ENCODE measurements at places on chromosomes 1 and 21. TPM values are rescaled to one million over a fixed set of nuclear protein-coding genes. Genes with fewer than 3 reads are reported as not detected.

GRCh38 chr21:28380241-28380640 is 612.4 kb downstream of the LTN1 start:
- no peak for DNase-seq
- no peaks in the 10 kb centered on the region for H3K27me3 ChIP-seq
- no peak overlapping the region for H3K27ac ChIP-seq

- H3K27me3 ChIP-seq = peaks cover 7% of the 10 kb centered on the region
- peaks cover 4% of the 10 kb centered on the region for H3K36me3 ChIP-seq
- H3K4me3 ChIP-seq = peak overlapping the region; percentile 80
- no peak for DNase-seq
- H3K4me1 ChIP-seq = peaks cover 10% of the 10 kb centered on the region
Observed at GRCh38 chr1:16979475-16980327, 719 bp downstream of the MFAP2 start.

The SERPINC1 gene
- total RNA-seq = not detected

DNA sequence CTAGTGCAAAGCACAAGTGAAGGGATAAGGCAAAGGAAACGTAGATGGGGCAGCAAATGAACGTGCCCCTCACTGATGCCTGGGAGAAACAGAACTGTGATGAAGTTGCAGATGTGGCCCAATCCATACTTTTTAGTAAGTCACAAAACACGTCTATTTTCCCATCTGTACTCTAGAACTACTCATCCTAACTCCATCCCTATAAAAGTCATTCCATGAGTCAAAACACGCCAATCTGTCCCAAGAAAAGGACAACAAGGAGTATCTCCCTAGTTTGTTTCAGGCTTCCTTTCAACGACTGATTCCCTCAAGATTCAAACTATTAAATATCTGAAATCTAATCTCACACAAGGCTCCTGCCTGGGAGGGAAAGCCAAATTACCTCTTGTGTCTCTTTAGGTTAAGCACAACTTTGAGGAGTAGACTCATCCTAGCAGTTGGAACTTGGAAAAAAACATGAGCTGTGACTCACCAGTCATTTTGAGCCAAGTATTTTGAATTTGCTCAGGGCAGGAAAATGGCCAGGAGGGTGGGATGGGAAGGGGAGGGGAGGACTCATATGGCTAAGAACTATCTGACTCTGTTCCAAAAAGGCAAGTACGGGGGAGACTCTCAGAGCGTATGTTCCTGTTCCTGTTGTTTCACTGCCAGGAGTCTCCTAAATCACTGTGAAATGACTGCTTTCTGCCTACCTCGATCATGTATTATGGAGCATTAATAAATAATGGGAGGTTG is 214.5 kb upstream of the CAMK1G start:
- no peaks in the 10 kb centered on the region for H3K36me3 ChIP-seq
- no peak for DNase-seq
- no peaks in the 10 kb centered on the region for H3K27me3 ChIP-seq
- H3K27ac ChIP-seq = no peak overlapping the region
- no peak overlapping the region for H3K4me3 ChIP-seq

DNA sequence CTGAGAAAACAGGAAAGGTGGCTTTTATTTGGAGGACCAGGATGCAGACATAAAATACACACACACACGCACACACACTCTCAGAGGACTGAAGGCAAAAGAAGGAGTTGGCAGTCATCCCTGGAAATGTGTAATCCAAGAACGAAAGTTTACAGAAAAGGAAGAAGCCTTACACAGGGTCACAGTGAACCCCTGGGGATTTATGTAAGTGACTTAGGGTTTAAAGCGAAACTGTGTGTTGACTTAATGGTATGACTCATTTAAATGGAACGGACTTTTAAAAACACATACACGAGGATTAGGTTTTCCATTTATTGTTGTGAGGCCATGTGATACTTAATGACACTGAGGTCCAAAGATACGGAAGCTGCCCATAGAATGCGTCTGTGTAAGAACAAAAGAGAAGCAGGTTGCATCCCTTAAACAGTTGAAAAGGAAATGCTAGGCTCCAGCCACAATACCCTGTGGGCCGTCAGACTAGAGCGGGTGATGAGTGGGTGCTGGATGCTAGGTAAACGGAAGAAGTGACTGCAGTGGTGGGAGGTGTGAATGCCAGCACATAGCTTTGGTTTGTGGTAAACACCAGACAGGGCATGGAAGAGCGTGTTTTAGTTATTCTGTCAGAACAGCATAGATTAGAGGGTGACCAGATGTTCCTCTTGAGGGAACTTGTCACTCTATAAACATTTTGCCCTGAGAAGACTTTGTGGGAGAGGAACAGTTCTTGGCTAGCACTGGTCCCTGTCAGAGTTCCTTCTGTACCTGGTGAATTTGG is 21.6 kb upstream of the BCL10 start:
- DNase-seq = no peak
- no peaks in the 10 kb centered on the region for H3K27me3 ChIP-seq
- H3K4me1 ChIP-seq = peaks cover 2% of the 10 kb centered on the region
- no peak overlapping the region for H3K27ac ChIP-seq

DNA sequence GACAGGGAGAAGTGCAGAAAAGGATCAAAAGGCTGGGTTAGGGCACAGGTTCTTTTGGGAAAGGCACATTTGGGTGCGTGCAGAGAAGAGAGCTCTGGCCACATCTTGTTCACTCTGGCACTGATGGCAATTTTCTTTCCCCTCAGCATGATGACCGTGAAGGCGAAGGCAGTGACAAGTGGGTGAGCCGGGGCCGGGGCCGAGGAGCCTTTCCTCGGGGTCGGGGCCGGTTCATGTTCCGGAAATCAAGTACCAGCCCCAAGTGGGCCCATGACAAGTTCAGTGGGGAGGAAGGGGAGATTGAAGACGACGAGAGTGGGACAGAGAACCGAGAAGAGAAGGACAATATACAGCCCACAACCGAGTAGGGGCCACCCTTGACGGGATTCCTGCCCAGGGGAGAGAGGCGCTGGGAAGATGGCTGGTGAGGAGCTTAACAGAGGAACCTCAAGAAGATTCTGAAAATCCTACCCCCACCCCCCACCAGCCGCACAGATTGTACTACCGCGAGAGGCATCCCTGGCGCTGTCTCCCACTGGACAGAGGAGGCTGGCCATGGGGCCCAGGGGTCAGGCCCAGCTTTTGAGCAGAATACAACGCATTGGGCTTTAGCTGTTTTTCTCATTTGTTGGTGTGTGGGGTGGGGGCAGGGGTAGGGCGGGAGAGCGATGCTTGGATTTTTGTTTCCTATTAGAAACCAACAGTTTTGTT is 2.4 kb upstream of the SH3D21 start:
- no peak for DNase-seq
- H3K36me3 ChIP-seq = peaks cover 20% of the 10 kb centered on the region
- peaks cover 3% of the 10 kb centered on the region for H3K27me3 ChIP-seq
- no peak overlapping the region for H3K4me3 ChIP-seq
- peaks cover 5% of the 10 kb centered on the region for H3K4me1 ChIP-seq

DNA sequence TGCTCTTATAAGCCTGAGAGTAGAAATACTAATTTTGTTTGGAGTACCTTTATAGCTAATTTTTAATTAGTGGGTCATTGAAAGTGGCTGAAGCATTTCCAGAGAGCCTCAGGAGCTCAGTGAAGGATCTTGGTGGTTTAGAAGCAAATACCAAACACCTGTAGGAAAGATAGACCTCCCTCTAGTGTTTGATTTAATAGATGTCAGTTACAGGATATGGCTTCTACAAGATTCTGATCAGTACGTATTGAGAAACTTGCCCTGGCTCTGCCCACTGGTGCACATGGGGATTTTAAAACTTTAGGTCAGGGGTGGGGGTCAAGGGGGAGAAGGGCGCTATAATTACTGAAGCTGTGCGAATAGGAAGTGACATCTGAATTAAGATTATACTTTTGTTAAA is 122.2 kb downstream of the POU2F1 start:
- H3K4me3 ChIP-seq = no peak overlapping the region
- H3K4me1 ChIP-seq = no peaks in the 10 kb centered on the region
- no peaks in the 10 kb centered on the region for H3K27me3 ChIP-seq

GRCh38 chr1:9441451-9442133 is 97.7 kb upstream of the SLC25A33 start:
- H3K27ac ChIP-seq = no peak overlapping the region
- H3K4me1 ChIP-seq = peaks cover 41% of the 10 kb centered on the region
- peaks cover 3% of the 10 kb centered on the region for H3K27me3 ChIP-seq
- no peak for DNase-seq
- H3K4me3 ChIP-seq = no peak overlapping the region

GRCh38 chr1:223248001-223248769 is 105.1 kb upstream of the TLR5 start:
- DNase-seq = no peak
- H3K4me3 ChIP-seq = no peak overlapping the region
- peaks cover 23% of the 10 kb centered on the region for H3K4me1 ChIP-seq
- peak overlapping the region; percentile 65 for H3K27ac ChIP-seq

DNA sequence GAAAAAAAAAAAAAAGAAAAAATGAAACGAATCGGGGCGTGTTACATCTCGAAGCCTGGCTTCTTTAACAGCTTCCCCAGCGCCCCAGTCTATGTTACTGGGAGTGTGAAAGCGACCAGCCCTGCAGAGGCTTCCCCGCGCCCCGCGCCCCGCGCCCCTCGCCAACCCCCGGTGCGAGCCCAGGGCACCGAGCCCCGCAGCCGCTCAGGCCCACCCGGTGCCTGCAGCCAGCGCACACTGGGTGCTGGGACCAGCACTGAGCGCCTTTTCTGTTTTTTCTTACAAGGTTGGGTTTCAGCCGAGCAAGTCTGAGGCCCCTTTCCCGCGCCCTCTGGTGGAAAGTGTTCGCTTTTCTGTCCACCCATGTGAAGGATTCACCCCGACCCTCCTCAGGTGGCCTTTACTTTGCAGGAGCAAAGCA is 42.1 kb upstream of the ZNF496 start:
- no peaks in the 10 kb centered on the region for H3K36me3 ChIP-seq
- H3K4me3 ChIP-seq = no peak overlapping the region
- H3K27ac ChIP-seq = no peak overlapping the region
- peaks cover 31% of the 10 kb centered on the region for H3K27me3 ChIP-seq
- DNase-seq = peak; percentile 47
- H3K4me1 ChIP-seq = peaks cover 3% of the 10 kb centered on the region

- peaks cover 13% of the 10 kb centered on the region for H3K4me1 ChIP-seq
- H3K27me3 ChIP-seq = no peaks in the 10 kb centered on the region
Observed at GRCh38 chr1:84382127-84382526, 16.2 kb upstream of the DNASE2B start.

DNA sequence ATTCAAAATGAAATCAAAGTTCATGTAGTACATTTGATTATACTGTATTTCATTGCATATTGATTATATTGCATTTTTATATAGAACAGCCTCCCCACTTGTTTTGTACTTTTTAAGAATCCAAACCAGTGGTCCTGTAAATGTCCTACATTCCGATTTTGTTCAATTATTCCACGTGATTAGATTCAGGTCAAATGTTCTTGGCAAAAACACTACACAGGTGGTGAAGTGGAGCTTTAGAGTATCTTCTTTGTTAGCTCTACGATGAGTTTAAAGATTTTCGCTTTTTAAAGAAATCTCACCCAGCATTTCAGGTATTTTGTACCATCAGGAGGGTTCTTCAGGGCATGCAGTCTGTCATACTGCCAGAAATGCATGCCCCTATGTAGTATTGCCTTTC is 120.6 kb downstream of the TRIM33 start:
- H3K36me3 ChIP-seq = peaks cover 25% of the 10 kb centered on the region
- no peak overlapping the region for H3K27ac ChIP-seq
- H3K4me3 ChIP-seq = no peak overlapping the region
- H3K27me3 ChIP-seq = no peaks in the 10 kb centered on the region
- no peak for DNase-seq
- H3K4me1 ChIP-seq = no peaks in the 10 kb centered on the region

- no peaks in the 10 kb centered on the region for H3K36me3 ChIP-seq
- DNase-seq = no peak
- peaks cover 10% of the 10 kb centered on the region for H3K4me1 ChIP-seq
- no peaks in the 10 kb centered on the region for H3K27me3 ChIP-seq
- no peak overlapping the region for H3K4me3 ChIP-seq
Observed at GRCh38 chr1:163561580-163562295, 240.0 kb downstream of the NUF2 start.

- peak overlapping the region; percentile 100 for H3K27ac ChIP-seq
- peak overlapping the region; percentile 84 for H3K4me3 ChIP-seq
- DNase-seq = no peak
- H3K36me3 ChIP-seq = peaks cover 12% of the 10 kb centered on the region
- H3K4me1 ChIP-seq = peaks cover 45% of the 10 kb centered on the region
Observed at GRCh38 chr1:94928293-94928939, 1.5 kb upstream of the CNN3 start.
